D341Med (cell line): ENCODE measurements at places on chromosomes 11 and 22.
A peak's percentile ranks its signal among the peaks of the same experiment; 100 is the strongest.

GRCh38 chr11:44530413-44531115, 34.9 kb upstream of the CD82 start:
- DNase-seq = no peak

GRCh38 chr11:19595499-19595839, 117.2 kb upstream of the NAV2 start:
- no peak for DNase-seq

GRCh38 chr11:77308838-77309237, 7.4 kb upstream of the GDPD4 start:
- no peak for DNase-seq

GRCh38 chr22:38186429-38186828, 4.8 kb upstream of the PLA2G6 start:
- DNase-seq = no peak

GRCh38 chr11:2298131-2298794, 3.5 kb downstream of the C11orf21 start:
- DNase-seq = no peak

DNA sequence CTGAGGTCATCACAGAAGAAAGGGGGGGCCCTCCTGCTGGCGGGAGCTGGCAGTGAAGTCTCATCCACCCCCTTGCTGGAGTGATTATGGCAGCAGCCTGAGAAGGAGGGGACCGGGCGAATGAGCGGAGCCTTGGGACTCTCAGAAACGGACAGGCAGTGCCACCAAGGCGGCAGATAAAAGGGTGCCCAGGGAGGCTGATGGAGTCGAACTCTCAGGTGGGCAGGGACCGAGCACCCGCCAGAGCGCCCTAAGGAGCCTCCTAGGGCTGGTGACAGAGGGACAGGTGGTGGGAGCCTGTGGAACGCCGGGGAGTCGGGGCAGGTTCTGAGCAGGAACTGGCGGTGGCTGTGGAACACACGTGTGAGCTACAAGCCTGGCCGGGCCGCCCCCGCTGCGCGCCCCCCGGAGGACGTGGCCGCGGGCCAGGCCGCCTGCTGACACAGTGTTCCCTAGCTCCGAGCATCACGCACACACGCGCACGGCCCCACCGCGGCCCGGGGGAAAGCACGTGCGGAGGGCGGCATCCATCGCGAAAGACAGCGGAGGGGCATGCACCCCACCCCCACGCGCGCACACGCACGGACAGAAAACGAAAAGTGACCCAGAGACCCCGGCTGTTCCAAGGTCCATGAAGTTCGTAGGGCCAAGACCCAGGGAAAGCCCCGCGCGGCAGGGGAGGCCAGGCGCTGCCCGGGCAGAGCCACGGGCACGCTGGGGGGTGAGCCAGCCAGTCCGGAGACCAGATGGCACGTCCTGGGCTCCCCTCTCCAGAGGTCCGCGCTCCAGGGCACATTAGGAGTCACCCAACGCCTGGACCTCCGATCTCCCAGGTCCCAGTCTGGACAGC, 1.0 kb downstream of the VWCE start:
- DNase-seq = peak; percentile 83

DNA sequence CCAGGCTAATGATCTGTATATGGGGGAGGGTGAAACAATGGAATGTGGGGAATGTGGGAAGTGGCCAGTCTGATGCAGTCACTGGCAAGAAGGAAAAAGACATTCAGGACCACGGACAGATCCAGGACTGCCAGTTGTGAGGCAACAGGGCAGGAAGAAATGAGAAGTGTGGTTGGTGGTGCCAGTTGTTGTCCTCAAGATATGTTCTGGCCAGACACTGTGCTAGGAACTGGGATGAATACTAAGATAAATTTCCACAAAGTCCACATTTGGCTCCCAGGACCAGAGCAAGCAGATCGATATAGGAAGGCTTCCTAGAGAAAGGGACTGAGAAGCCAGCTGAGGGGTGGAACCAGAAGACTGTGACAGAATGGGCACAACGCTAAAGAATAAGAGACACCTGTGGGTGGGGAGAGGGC, 6.8 kb upstream of the TPBGL start:
- no peak for DNase-seq

DNA sequence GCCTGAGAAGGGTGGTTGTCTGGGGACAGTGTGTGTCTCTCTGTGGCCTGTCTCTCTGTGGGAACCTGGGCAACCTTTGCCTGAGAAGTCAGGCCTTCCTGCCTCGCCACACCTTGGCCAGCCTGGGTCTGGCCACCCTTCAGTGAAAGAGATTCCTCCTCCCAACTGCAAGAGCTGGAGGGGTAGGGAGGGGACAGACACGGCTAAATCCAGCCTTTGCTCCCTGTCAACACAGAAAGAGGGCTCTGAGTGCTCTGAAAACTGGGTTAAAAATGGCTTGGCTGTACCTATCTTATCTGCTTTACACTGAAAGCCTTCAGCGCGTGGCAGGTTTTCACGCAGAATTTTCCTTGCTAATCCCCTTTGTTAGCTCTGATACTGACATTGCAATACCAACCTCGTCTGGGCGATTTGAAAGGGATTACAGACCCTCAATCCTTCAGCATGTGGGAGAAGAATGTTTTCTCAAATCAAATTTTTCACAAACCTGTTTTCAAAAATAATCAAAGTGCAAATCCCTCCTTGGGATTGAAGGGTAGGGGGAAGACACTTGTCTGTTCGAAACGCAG, 163.7 kb downstream of the DSCAML1 start:
- no peak for DNase-seq

GRCh38 chr11:1522081-1522424, 35.5 kb upstream of the MOB2 start:
- DNase-seq = no peak

DNA sequence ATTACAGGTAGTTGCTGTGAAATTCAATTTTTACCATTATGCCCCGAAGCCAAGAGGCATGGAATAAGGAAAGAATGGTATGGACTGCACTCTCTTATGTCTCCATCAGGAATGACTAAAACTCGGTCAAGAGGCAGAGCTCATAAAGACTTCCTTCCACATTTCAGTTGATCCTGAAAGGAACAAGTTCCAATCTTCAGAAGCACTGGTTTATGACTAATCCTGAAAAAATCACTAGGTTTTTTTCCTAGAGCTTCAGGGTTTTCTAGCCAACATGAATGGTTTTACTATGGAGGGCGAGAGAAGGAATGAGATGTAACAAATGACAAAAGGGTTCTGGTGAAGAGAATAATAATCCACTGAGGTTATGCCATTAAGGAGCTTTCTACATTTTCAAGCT, 832.2 kb downstream of the NTM start:
- no peak for DNase-seq

DNA sequence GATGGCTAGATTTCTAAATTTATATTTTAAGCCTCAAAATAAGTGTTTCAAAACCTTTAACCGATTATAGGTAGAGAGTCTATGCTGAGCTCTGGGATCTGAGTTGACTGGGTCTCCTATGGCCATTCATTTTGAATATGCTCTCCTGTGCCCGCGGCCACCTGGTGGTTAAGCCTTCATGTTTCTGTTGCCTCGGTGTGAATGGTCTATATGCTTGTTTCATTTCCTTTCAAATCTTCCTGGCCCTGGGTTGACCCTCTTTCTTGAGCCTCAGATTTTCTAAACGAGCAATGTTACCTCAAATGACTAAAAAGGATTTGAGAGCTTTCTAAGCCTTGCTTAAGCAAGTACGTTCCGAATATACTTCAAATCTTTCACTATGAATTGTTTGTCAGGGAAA, 789.4 kb upstream of the KIRREL3 start:
- peak; percentile 20 for DNase-seq

DNA sequence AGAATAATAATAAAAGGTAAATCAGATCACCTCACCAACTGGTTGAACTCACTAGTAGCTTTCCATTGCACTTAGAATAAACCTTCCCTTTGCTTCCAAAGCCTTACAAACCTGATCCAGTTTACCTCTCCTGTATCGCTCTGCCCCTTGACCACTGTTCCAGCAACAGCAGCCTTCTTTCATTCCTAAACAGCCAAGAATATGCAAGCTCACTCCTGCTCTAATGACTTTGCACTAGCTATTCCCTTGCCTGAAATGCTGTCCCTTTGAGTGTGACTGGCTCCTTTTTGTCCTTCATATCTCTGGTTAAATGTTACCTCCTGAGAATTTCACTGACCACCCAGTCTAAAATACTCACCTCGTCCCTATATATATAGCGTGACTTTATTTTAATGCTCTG, 9.6 kb upstream of the PIK3C2A start:
- no peak for DNase-seq

- peak; percentile 52 for DNase-seq
Measured at GRCh38 chr11:72553706-72554105, 119.4 kb upstream of the CLPB start.

GRCh38 chr11:18936002-18936673, 3.1 kb downstream of the MRGPRX1 start:
- no peak for DNase-seq

DNA sequence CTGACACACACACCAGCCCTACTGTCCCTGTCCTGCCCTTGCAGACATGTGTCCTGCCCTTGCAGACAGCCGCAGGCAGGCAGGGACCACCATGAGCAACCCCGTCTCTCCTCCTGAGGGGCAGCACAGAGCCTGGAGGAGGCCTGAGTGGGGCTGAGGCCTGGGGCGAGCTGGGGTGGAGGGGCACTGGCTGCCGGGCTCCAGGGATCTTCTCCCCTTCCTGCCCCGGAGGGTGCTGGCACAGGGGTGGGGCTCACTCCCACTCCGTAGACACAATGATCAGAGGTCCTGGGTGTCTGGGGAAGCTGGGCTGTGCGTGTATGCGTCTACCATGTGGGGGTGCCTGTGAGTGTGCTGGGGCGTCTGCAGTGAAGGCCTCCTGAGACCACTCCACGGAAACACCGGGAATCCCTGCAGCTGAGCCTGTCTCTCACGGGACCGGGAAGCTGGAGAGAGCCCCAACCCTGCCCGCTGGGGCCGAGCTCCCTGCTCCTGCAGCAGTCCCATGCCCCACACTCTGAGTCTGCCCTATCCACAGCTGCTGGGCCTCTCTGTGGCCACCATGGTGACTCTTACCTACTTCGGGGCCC, 588 bp downstream of the TSPAN32 start:
- peak; percentile 35 for DNase-seq

- DNase-seq = no peak
Measured at GRCh38 chr11:111937461-111937769, 272 bp downstream of the DIXDC1 start.

- peak; percentile 14 for DNase-seq
Measured at GRCh38 chr11:3085052-3085451, 27.8 kb upstream of the CARS1 start.

- DNase-seq = no peak
Measured at GRCh38 chr11:2899080-2899783, 13.7 kb upstream of the CDKN1C start.

- DNase-seq = no peak
Measured at GRCh38 chr11:7278314-7278917, 26.7 kb downstream of the SYT9 start.

- DNase-seq = no peak
Measured at GRCh38 chr11:15507592-15507991, 392.9 kb downstream of the INSC start.

- DNase-seq = no peak
Measured at GRCh38 chr11:43789700-43790443, 90.8 kb upstream of the ALKBH3 start.

GRCh38 chr11:3164552-3165151, 458 bp downstream of the OSBPL5 start:
- no peak for DNase-seq

- no peak for DNase-seq
Measured at GRCh38 chr22:48828688-48829087, 999.0 kb downstream of the BRD1 start.

GRCh38 chr22:26322179-26322905, 106.7 kb upstream of the ASPHD2 start:
- no peak for DNase-seq
